ENCODE measurements at places on chromosomes 2 and 18.

- no peak for DNase-seq
Measured at GRCh38 chr2:134246154-134246874, 7.6 kb upstream of the MGAT5 start.

GRCh38 chr2:217974389-217975005 lies 28.3 kb downstream of the TNS1 start:
- no peak for DNase-seq

GRCh38 chr2:71850306-71850801 lies 297.3 kb downstream of the CYP26B1 start:
- DNase-seq, result no peak

GRCh38 chr18:5439986-5440696 lies 103.7 kb downstream of the EPB41L3 start:
- no peak for DNase-seq

GRCh38 chr2:97953853-97954252 lies 41.9 kb downstream of the TMEM131 start:
- no peak for DNase-seq

- DNase-seq, result no peak
Measured at GRCh38 chr2:26725521-26725820, 32.9 kb downstream of the KCNK3 start.

DNA sequence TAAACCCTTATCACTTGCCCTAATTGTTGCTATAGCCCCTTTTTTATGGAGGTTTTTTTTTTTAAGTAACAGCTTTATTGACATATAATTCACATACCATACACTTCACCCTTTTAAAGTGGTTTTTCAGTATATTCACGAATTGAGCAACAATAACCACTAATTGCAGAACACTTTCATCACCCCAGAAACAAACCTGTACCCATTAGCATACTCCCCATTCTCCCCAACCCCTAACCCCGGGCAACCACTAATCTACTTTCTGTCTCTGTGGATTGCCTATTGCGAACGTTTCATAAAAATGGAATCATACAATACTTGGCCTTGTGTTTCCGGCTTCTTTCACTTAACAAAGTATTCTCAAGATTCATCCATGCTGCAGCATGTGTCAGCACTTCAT lies 213.6 kb downstream of the ATAD2B start:
- DNase-seq, result no peak

- no peak for DNase-seq
Measured at GRCh38 chr2:12271589-12271984, 445.1 kb upstream of the TRIB2 start.

GRCh38 chr2:2664989-2665833 lies 334.1 kb upstream of the MYT1L start:
- DNase-seq, result no peak

DNA sequence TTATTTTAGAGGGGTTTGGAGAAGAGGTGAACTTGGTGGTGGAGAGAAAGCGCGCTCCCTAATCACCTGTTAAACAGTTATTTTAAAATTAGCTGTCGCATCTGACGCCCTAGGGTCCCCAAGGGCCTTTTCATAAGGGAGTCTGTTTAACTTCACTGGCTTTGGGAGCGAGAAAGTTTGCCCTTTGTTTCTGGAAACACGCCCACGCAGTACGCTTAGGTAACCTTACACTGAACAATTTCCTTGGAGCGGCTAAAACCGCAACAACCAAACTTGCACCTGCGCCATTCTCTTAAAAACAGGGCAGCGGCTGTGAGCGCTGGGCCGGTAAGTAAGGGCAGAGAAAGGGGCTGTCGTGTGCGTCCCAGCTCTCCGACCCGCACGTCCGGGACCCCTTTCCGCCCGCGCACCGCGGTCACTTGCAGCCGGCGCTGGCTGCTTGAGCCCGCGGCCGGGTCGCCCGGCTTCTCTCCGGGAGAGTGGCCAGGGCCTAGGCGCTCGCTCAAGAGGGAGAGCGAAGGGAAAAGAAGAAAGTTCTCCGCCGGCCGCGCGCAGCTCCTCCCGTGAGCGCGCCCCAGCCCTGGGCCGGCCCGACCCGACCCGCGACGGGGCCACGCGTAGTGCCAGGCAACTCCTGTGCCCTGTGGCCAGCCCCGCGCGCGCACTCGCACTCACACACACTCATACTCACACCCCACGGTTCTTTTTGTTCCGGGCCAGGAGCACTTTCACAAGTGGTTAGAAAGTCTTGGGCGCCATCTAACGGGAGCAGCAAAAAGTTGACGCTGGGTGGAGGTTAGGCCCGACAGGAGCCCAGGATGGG lies 19.2 kb downstream of the POU3F3 start:
- DNase-seq, result peak; percentile 71

DNA sequence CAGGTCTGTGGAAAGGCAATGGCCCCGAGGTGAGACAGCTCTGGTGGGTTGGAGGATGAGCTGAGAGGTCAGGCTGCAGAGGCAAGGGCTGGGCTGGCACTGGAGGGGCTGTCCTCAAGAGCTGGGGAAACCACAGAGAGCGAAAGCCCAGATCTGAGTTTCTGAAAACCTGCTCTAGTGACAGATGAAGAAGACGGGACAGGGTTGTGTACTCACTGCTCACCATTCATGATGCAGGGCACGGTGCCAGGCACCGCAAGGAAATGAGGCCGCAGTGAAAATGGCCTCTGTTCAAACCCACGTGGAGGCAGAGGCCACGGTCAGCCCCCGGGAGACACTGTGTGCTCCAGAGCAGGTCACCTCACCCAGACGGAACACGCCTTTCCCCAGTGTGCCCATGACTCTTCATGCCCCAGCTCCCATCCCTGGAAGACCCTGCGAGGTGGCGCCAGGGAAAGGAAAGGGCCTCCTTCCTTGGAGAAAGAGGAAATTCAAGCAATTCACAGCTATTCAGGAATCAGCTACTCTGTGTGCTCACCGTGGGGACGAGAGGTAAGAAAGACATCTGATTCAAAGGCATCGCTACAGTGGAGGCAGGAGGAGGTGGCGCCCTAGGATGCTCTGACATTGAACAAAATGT lies 24.3 kb upstream of the ID2 start:
- DNase-seq, result no peak

GRCh38 chr2:105052773-105053172 lies 14.9 kb downstream of the MRPS9 start:
- no peak for DNase-seq

DNA sequence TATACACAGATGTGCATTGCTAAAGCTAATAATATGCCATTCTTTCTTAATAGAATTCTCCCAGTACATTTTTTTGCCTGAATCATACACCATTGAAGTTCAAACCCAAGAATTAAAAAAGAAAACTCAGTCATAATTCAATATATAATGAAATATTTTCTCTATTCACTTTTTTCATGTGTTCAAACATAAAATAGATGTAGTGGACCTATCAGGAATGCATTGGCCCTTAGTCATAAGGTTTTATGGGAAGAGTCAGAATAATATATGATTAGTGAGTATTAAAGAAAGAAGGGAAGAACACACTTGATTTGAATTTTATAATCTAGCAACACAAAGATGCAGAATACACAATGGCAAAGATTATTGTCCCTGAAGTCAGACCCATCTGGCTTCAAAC lies 297.0 kb upstream of the COL3A1 start:
- no peak for DNase-seq

GRCh38 chr18:23200756-23201155 lies 65.5 kb downstream of the CABLES1 start:
- DNase-seq, result no peak

- no peak for DNase-seq
Measured at GRCh38 chr2:180733330-180733729, 247.1 kb upstream of the UBE2E3 start.

DNA sequence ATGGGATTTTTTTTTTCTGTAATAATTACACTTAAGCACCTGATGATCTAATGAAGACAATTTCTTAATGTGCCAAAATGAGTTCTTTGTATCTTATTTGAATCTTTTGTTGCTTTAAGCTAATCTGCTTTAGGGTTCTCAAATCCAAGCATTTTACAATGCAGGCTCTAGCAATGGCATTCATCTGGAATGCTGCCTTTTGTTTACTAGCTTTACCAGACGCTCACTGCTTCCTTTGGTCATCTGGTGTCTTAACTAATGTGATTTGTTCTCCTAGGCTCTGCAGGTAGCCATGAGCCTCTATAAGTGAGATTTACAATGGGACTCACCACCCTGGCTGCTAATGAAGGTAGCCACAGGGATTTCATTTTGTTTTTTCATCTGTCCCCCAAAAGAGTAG lies 100.3 kb downstream of the GREB1L start:
- DNase-seq, result no peak

DNA sequence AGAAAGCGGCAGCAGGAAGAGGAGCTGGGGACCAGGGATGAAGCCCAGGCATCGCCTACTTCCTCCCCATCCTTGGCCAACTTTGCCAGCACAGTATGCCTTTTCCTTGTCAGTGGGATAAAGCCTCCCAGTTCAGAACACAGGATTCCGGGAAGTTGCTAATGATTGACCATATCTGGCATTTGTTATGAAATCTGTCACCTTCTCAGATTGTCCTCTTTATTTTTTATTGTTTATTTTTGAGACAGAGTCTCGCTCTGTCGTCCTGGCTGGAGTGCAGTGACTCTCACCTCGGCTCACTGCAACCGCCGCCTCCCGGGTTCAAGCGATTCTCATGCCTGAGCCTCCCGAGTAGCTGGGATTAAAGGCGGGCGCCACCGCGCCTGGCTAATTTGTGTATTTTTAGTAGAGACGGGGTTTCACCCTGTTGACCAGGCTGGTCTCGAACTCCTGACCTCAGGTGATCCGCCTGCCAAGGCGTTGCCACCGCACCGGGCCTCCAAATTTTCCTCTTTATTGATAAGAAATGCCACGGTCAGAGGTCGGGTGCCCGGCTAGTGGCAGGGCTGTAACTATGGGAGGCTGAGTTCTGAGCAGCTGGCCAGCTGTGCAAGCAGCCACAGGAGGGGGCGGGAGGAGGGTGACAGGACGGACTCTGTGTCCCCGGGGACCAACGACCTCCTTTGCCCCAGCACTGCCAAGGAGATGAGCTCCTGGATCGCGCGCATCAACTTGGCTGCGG lies 24.4 kb downstream of the PSD4 start:
- DNase-seq, result no peak

DNA sequence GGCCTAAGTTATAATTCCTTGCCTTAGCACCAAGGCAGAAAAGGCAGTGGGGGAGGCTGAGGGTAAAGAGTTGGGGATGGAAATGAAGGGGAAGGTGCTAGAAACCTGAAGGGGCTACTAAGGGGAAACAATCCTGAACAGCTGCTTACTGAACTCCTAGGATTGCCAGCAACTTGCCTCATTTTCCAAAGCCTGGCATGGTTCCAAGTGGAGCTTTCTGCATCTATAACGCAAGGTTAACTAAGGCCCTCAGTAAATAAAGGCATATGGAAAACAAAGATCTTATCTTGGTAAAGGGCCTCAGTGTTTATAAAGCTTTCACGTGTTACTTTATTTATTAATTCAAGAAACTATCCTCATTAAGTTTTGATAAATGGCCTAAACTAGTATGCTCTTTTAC lies 10.9 kb downstream of the MEP1B start:
- no peak for DNase-seq

DNA sequence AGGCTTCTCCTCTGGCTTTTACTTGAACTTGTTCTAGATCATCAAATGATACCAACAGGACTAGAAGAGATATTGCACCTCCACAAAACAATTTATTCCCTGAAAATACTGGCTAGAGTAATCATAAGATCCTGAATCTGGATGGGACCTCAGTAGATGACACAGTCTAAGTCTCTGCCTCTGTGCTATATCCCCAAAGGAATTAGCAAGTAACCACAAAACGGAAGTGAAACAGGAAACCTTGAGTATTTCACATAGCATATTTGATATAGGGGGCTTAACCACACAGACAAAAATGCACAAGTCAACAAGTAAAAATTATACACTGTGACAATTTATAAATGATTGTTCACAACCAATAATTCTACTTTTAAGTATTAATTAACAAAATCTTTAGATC lies 456.9 kb upstream of the TNP1 start:
- peak; percentile 55 for DNase-seq

GRCh38 chr18:58796220-58796619 lies 68.5 kb upstream of the ZNF532 start:
- DNase-seq, result no peak

GRCh38 chr2:241835611-241836010 lies 23.1 kb downstream of the PDCD1 start:
- DNase-seq, result no peak

DNA sequence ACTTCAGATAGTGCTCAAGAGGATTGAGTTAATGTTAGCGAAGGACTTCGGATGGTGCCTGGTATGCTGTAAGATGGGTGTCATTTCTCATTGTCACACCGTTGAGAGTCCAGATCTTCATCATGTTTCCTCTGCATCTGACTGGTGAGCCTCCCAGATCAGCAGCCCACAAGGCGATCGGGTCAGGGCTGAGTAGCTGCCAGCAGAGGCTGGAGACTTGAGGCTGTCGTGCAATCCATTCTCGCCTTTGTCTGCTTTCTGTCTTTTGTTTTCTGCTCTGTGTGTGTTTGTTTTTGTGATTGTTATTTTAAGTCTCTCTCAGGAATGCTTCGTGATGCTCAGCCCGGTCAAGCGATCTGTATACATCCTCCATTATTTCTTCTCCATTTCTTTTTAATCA lies 95.8 kb downstream of the TGOLN2 start:
- DNase-seq, result no peak

- DNase-seq, result no peak
Measured at GRCh38 chr2:138235041-138235440, 266.5 kb upstream of the SPOPL start.

GRCh38 chr2:236706803-236707202 lies 137.2 kb downstream of the ACKR3 start:
- no peak for DNase-seq

DNA sequence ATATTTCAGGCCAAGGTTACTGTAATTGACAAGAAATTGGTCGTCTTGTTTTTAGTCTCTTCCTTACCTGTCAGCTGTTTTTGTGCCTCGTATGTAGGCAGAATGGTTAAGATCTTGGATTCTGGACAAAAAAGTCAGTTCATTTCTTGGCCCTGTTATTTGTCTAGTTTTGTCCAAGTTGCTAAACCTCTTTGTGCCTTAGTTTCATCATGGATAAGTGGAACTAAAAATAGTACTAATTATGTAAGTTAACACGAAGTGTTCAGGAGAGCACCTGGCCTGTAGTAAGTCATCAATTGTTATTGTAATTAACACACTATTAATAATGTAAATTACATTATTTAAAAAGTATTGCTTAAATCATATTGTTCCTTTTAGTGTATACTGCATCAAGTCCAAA lies 148.0 kb downstream of the PARD3B start:
- no peak for DNase-seq

GRCh38 chr2:20226152-20226545 lies 1.2 kb upstream of the SDC1 start:
- no peak for DNase-seq

DNA sequence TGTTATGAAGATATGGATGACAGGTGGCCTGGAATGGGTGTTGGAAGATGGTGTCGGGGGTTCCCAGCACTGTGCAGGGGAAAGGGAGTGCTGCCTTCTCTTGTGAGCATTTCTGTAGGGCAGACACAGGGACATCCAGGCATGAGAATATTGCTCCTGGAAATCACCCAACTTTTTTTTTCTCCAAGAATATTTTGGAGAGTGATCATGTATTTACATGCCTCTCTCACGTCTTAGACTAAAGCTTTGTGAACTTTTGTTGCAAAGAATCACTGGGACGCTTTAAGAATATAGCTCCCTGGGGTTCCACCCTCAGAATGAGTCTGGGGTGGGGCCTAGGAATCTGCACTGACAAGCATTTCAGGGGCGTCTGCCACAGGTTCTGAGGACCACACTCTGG lies 68.7 kb downstream of the VWA3B start:
- no peak for DNase-seq
